Activated CD4-positive, alpha-beta T cell treated with anti-CD3 and anti-CD28 coated beads, Interleukin-2, amount 50 U/mL, for 1 hour (primary cell): ENCODE measurements at places on chromosomes 3 and 15.

GRCh38 chr3:57935539-57935938 lies 72.7 kb upstream of the FLNB start:
- no peak for DNase-seq

DNA sequence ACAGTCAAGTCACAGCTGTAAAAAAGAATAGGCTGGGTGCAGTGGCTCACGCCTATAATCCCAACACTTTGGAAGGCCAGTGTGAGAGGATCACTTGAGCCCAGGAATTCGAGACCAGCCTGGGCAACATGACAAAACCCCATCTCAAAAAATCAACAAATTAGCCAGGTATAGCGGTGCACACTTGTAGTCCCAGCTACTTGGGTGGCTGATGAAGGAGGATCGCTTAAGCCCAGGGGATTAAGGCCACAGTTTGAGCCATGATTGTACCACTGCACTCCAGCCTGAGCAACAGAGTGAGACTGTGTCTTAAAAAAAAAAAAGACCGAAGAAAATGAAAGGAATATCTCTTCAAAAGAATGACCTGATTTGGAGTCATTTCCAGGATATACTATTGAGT lies 6.6 kb downstream of the HERC1 start:
- no peak for DNase-seq

- DNase-seq = no peak
Measured at GRCh38 chr3:14767245-14768051, 51.3 kb upstream of the FGD5 start.

DNA sequence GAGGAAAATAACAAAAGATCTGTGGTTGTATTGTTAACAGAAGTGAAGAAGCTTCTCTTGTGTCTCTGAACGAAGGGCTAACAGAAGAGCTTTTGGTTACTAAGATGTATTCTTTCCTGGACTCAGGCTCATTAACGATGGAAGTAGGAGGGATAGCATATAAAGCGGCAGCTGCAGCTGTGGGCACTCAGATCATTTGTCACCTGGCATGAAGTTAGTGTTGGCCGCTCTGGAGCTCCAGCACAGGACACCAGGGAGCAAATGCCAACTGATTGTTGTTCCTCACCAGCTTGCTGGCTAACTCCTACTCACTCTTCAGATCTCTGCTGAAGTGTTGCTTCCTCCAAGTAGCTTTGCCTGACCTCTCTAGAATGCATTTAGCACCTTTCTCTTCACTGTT lies 15.5 kb upstream of the SLITRK3 start:
- DNase-seq = no peak

DNA sequence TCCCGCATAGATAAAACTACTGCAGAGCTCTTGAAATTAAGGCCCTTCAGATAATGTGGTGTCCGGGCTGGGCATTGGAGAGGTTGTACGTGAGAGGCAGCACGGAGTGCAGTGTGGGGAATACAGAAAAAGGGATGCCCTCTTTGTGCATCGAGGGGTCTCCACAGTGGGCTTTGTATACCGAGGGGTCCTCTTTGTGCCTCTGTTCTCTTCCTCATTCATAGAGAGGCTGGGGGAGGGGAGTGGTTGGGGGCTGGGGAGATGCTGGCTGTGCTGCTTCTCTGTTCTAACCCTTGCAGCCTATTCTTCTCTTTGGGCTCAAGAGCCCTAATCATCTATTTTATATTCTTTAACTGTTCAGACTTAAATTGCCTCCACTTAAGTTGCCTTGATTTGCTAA lies 74.3 kb upstream of the NDN start:
- no peak for DNase-seq

DNA sequence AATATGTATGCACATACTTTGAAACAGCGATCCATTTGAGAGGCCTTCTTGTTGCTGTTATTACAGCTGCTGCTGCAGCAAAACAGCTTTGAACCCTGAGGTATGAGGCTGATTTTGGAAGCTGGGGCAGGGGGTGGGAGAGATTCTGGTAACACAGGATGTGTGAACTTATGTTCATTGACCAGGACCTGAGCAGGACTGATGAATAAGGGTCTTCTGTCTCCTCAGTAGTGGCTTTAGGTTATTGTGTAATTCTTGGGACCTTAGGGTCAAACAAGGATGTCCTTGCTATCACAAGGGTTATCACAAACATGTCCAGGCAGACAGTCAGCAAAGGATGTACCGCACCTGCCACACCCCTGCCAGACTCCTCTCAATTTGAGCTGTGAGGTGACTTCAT lies 41.6 kb downstream of the CTDSPL start:
- DNase-seq = no peak

DNA sequence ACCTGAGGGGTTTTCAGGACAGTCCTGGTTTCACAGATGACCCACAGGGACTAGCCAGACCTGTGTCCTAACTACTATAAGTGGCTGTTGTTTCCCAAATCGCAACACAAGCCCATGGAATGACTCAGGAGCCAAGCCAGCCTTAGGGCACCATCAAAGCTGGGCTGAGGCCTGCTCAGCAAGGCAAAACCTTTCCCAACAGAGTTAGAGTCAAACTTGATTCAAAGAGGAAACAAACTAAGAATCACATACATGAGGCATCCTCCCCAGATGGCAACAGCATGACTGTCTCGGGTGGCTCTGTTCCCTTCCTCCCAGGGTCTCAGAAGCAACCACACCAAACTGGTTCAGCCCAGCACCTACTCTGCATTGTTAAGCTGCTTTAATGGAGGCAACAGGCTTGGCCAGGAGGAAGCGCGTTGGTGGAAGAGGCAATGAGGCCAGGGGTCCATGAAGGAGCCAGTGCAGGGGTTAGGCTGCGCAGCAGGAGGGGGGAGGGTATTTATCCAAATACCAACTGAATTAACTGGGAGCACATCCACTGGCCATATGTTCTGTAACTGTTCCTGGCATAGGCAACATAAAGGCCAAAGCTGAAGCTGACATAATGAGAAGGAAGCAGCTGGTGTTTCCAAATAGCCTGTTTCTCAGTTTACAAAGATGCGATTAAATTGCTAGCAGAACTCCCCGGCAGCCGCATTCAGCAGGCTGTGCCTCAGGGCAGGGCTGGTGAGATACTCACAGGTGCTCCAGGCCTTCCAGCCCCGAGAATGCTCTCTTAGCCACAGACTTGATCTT lies 102.4 kb downstream of the LRIG1 start:
- no peak for DNase-seq

DNA sequence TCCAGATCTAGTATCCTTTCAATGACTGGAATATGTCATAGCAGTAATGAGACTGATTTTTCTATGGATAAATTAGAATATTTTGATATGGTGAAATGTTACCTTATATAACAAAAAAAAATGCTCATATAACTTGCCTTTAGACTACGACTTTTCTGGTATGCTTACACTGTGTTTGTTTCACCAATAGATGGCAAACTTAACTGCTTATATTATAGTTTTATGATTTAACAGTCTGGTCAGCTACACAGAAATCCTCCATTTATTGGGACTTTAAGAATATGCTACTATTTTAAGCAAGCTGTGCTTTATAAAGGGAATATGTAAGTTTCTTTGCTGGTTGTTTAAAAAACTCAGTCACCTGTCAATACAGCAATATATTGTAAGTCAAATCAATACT lies 205.6 kb downstream of the VGLL3 start:
- DNase-seq = no peak

- no peak for DNase-seq
Measured at GRCh38 chr3:15892311-15893227, 94.8 kb upstream of the ANKRD28 start.

DNA sequence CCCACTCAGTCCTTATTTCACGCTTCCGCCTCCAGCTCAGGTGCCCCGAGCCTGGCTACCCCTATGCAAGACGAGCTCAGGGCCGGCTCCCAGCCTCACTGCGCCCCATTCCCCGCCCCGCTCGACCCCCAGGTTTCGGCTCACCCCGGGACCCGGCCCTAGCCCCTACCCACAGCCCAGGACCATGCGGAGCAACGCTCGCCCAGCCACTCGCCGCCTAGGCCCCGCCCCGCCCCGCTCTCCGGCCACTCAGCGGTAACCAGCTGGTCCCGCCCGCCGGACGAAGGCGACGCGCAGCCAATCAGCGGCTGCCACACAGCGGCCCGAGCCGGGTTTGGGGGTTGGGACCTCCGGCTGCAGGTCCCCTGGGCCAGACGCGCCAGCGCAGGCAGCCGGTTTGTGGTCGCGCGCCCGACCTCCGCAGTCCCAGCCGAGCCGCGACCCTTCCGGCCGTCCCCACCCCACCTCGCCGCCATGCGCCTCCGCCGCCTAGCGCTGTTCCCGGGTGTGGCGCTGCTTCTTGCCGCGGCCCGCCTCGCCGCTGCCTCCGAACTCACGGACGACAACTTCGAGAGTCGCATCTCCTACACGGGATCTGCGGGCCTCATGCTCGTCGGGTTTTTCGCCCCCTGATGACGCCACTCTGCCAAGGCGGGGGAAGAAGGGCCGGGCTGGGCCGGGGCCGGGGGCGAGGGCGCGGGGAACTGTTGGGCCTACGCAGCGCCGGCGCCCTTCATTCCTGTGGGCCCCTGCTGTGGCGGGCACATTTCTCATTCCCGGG lies at the start of gene CATSPER2:
Gene CATSPER2, minus strand, starts transcription at position 196 of the 781 bp plus-strand sequence. CDS start 783 bp downstream, outside the sequence.
- DNase-seq = no peak

GRCh38 chr3:37447732-37448131 lies 273.4 kb upstream of the LRRFIP2 start:
- DNase-seq = no peak

DNA sequence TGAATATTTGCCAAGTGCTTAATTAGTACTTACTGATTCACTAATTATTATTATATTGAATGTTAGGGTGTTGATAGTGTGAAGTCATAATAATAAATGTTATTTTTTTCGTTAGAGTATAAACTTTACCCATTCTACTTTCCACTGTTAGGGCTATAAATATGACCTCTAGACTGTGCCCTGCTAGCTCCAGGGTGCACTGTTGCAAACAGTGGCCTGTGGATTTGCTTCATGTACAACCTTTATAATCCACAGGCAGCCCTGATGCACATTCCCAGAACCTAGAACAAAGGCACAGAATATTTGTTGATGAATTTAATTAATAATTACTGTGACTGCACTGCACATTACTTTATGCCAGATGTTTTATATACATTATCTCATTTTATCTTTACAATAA lies 28.8 kb upstream of the LEKR1 start:
- DNase-seq = no peak

DNA sequence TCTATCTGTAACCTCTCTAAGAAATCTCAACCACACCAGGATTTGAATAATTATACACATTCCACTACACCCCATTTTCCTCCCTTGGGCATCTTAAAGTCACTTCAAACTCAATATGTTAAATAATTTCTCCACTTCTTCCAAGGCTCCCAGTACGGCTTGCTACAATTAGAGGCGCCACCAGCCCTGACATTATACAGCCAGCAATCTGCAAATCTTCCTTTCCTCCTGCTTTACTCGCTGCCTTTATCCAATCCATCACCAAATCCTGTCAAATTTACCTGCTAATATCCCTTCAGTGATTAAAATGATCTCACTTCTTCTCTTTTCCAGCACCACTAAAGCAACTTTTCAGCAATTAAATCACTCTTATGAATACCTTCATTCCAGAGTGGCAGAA lies 13.9 kb downstream of the WWTR1 start:
- DNase-seq = no peak

DNA sequence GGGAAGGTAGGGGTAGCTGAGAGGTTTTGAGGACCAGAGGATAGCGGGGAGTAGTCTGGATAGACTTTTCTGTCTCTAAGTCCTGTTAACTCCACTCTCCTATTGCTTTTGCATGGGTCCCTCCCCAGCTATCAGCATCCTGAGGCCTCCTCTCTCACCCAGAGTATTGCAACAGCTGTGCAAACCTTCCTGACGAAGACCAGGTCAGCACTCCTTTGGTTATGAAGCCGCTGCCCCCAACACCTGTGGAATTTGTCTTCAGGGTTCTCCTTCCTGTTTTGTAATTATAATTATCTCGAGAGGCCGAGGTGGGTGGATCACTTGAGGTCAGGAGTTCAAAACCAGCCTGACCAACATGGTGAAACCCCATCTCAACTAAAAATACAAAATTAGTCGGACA lies 24.8 kb downstream of the TYRO3 start:
- DNase-seq = no peak

DNA sequence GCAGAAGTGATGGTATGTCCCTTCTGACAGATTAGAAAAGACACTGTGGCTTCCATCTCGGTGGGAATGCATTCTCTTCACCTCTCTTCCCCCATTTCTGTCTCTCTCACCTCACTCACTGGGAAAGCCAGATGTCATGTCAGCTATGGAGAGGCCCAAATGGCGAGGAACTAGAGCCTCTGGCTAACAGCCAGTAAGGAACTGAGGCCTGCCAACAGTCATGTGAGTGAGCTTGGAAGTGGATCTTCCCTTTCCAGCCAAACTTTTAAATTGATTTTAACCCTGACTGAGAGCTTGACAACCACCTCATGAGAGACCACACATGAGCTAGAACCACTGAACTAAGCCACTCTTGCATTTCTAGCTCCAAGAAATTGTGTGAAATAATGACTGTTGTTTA lies 35.2 kb upstream of the CDAN1 start:
- no peak for DNase-seq

DNA sequence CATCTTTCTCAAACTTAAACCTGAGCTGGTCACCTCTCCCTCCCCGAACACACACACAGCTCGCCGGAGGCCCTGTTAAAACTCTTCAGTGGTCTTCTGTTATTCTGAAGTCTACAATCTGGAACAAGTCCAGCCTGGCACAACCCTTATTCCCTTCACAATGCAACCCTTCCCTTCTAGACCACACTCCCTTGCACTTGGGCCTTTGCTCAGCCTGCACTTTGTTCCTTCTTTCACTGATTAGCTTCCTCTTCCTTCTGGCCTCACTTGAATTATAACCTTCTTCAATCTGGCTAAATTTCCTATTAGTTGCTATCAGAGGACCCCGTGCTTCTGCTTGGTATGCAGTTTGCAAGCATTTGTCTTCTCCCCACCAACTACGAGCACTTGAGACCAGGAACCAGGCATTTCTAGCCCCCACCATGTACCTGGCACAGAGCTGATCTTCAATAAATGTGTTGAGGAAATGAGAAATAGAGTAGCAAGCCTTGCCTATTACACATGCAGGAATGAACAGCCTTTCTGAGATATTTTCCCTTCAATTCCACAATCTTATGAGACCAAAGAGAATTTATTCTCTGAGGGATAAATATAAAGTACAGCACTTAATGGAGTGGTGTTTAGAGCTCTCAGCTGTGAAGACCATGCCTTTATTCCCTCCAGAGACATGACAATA lies 663.1 kb upstream of the ADAMTS9 start:
- DNase-seq = no peak

GRCh38 chr3:60742606-60743145 lies 508.6 kb downstream of the FHIT start:
- no peak for DNase-seq

DNA sequence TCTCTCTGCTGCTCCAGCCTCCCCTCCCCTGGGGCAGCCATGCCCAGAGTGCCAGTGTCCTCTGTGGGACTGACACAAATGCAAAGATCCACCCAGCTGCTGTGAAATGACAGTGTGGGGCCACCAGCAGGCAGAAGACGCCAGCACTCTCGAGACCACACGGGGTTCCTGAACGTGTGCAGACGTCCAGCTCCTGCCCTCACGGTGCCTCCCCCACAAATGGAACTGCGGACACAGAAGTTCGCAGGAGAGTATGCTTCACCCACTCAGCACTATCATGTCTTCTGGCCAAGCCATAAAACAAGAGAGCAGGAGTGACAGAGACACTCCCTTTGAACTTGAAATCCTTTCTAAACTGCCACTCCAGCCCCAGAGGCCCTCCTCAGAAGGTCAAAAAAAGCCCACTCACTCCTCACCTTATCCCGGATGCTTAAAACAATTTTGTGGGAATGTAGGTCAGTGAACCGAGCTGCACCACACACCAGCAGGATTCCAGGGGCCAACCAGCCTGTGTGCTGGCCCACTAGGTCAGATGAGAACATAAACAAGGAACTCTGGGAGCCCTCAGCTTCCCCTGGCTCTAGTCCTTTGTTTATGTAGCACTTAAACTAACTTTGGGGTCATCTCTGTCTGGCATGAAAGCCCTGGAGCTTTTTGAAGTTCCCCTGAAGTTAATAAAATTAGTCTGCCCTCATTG lies 112.6 kb downstream of the DNAJB8 start:
- no peak for DNase-seq
